Activated CD4-positive, alpha-beta T cell treated with anti-CD3 and anti-CD28 coated beads, Interleukin-2, amount 10 ng/mL, durations not matched to agents 24 days and 14 days (primary cell): ENCODE measurements at places on chromosomes 5 and 9.

GRCh38 chr9:126805554-126806262 lies 868 bp downstream of the ZBTB43 start:
- peak; percentile 92 for DNase-seq

GRCh38 chr9:36006549-36007315 lies 30.0 kb upstream of the RECK start:
- DNase-seq = no peak

GRCh38 chr5:91434348-91434747 lies 51.2 kb upstream of the ARRDC3 start:
- DNase-seq = no peak

GRCh38 chr5:107426209-107426608 lies 244.5 kb downstream of the EFNA5 start:
- no peak for DNase-seq

GRCh38 chr9:89408628-89409101 lies 89.2 kb downstream of the SEMA4D start:
- DNase-seq = peak; percentile 89

DNA sequence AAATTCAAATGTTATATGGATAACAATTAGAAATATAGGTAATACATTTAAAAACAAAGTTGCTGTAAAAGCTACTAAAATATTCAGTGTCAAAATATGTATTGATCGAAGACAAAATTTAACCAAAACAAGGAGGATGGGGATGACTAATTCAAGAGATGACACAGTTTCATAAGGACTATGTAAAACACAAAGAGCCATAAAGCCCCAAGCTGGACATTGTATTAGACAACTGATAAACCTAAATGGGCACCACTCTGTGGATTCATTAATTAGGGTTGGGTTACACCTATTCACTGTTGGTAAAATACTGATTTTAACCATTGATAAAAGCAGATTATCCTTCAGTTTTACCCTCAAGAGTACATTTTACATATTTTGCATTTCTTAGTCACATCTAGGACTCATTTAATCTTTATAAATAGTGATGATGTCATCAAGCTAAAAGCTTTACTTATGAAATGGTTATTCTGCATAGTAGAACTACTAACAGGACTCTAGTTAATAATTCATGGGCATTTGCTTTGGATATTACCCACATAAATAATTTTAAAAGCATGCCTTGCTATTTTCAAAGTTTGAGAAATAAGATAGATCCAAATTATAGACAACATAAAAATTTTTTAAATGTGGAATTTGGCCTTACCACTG lies 13.7 kb downstream of the TUT7 start:
- DNase-seq = no peak

- no peak for DNase-seq
Measured at GRCh38 chr5:103667068-103667467, 104.5 kb upstream of the NUDT12 start.

- no peak for DNase-seq
Measured at GRCh38 chr9:82154573-82154972, 166.0 kb downstream of the SPATA31D1 start.

GRCh38 chr9:100099722-100100042 lies 639 bp downstream of the INVS start:
- no peak for DNase-seq

DNA sequence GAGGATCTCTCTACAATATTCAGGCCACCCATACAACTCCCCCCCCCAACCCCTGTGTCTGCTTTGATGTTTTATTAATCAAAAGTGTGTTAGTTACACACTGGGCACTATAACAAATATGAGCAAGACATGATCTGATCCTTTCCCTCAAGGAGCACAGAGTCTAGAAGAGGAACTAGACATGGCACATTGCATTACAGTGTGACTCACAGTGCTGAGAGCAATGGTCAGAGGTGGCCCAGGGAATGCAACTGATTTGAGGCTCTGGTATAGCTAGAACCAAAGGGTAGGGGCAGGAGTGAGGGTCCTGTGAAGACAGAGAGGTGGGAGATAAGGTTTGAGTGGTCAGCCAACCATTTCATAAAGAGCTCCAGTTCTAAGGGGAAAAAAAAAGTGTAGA lies 539.2 kb downstream of the ACTL7B start:
- no peak for DNase-seq

GRCh38 chr5:81838307-81838906 lies 87.5 kb upstream of the SSBP2 start:
- DNase-seq = peak; percentile 77

- DNase-seq = no peak
Measured at GRCh38 chr9:75814667-75815066, 75.8 kb upstream of the PCSK5 start.

DNA sequence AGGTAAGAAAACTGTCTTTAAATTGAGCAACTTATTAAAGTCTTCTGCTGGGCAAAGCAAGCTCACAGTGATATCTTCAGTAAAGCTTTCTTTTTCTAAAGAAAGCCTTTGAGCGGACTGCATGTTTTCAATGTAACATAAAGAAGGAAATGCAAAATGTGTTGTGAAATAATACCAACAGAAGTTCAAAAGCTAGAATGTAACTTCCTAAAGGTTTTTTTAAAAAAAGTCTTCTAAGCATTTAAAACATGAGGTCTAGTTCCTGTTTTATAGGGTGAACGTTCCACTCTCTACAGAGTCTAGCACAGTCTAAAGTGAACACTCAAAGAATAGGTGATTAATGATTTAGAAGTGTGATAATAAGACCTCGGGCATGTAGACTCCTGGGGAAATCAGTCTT lies 62.9 kb downstream of the DENND1A start:
- DNase-seq = no peak

DNA sequence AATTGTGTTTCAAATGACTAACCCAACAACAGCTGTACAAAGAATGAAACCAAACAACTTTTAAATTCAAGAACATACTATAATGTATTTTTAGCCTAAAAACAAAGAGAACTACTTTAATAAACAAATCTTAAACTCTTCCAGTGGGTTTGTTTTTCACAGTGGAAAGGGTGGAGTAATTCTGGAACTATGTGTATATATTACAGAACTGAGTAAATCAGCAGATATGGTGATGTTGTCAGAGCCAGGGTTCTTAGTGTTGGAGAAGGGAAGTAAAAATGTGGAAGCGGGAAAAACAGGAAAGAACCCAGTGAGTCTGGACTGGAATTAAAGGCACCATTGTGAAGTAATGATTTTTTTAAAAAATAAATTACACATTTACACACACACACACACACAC lies 144.9 kb downstream of the CDK5RAP2 start:
- no peak for DNase-seq

DNA sequence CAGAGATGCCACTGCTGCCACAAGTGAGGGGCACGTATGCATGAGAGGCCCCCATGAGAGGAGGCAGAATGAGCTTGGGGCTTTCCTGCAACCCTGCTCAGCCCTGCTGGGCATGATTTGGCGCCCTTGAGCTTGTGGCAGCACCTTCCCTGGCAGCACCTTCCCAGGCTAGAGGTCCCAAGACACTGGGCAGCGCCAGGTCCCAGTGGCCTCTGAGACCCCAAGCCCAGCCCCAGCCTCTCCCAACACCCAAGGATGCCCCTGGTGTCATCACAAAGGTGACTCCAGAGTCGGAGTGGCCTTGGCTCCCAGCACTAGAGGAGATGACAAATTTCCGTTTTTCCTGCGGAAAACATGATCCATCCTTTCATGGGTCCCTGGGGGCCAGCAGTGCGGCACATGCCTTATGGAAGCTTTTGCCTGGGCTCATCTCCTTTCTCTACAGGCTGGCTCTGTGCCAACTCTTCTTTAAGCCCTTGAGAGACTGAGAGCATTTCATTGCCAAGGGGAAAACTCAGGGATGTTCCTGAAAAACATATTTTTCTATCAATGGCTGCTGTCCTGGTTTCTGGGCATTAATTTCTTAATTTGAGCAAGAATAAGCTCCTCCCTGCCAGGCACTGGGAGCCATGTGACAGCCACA lies 77.1 kb upstream of the ADAMTS2 start:
- no peak for DNase-seq

- DNase-seq = peak; percentile 72
Measured at GRCh38 chr5:56088967-56089829, 94.4 kb upstream of the IL6ST start.

DNA sequence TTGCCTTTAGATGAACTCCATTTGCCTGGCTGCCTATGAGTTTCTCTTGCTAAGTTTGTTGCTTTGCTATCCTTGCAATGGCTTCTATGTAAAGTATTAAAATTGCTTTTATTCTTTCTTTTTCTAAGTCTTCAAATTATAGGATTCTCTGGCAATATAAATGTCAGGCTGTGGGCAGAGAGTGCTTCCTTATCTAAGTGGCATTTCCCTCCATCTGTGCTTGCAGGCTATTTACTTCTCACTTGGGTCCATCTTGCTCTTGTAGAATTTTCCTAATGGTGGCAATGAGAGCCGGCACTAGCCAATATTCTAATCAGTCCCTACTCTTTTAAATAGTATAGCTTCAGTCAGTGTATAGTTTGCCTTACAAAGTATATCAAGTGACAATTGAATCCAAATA lies 63.3 kb downstream of the FAM174A start:
- DNase-seq = no peak

- no peak for DNase-seq
Measured at GRCh38 chr9:76595645-76596044, 136.7 kb downstream of the GCNT1 start.

DNA sequence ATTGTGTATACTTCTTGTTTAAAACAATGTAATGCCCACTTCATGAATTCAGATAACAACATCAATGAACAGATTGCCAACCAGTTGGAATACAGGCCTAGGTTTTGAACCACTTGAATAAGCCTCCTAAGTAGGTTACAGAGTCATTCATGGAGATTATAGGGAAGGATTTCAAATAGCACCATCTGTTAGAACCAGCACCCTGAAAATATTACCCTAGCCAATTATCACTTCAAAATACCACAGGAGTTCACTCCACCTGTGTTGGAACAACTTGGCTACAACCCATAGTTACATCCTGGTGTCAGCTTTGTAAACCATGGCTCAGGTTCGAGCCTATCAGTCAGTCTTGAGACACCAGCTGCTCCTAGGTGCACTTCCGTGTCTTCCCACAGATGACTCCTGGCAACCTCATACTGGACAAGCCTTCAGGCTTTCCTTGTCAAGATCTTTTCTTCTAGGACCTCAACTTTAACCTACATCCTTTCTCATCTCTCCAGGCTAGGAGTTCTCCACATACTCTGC lies 350.0 kb downstream of the DEPDC1B start:
- DNase-seq = no peak

DNA sequence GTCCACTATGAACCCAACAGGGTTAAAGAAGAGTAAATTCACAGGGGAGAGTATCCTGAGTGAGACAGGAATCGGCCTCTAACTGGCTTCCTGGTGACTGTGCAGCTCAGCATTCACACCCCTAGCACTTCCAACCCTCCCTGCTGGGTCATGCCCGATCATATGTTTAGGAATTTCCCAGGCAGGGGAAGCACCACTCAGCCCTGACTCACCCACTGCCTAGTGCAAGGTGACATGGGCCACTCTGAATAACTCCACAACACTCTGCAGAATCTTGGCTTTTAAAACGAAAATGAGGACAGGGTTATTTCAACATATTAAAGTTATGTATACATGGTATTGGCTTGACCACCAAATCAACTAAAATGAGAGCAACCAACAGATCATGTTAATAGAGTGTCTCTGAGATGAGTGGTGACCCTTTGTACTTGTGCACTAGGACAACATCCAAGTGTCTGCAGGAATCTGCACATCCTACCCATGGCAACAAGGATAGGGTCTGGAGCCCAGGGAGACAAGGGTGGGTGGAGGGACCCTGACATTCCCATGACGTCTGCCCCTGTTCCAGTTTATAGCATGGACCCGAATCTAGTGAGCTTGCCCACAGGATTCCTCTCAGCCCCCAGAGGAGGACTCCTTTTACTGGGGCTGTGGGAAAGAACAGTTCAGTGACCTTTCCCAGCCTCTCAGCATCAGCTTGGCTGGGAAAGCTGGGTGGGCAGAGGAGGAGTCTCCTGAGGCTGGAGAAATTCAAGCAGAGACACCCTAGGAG lies 485.8 kb downstream of the SEMA5A start:
- no peak for DNase-seq

GRCh38 chr5:50763351-50763750 lies 96.9 kb downstream of the PARP8 start:
- DNase-seq = no peak

GRCh38 chr9:121187636-121188305 lies 13.9 kb downstream of the RAB14 start:
- no peak for DNase-seq

GRCh38 chr5:14306329-14306815 lies 163.2 kb downstream of the TRIO start:
- DNase-seq = no peak

GRCh38 chr5:164341056-164341619 lies 835.7 kb downstream of the MAT2B start:
- DNase-seq = no peak

DNA sequence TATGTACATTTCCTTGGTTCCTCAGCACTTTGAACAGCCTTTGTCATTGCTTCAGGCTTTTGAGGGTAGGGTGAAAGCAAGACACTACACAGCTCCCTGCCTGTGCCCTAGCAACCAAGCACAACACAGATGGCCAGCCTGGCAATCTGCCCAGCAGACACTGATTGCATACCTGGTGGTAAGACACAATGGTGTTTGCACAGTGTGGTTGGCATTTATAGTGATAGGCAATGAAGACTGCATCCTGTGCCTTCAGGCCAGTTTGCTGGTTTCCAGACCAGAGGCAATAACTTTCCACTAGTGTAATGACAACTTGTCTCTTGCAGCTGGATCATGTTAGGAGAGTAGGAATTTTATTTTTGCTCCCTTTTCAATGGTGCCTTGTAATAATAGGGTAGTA lies 144.5 kb upstream of the TNC start:
- DNase-seq = no peak

DNA sequence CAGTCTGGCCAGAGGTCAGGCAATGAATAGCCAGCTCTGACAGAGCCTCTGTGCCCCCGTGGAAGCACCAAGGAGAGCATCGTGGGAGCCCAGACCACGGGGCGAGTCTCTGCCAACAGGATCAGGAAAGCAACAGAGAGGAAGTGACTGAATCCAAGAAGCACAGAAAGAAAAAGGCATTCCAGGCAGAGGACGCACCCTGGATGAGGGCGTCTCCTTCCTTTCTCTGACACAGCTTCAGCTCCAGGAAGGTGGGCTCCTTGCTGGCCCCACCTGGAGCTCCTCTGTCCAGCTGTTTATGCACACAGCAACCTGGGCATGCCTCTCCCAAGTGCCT lies 16.6 kb downstream of the HK3 start:
- DNase-seq = no peak

DNA sequence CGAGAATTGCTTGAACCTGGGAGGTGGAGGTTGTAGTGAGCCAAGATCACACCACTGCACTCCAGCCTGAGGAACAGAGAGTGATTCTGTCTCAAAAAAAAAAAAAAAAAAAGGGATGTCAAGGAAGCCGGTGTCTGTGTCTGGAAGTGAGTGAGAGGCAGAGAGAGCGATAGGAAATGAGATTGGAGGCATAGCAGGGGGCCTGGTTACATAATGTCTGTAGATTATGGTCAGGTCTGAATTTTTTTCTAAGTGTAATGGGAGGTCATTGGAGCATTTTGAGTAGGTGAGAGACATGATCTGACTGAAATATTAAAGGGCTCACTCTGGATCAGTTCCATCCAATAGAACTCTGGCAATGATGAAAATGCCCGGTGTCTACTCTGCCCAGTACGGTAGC lies 40.4 kb upstream of the CTNNA1 start:
- DNase-seq = no peak

GRCh38 chr5:15612915-15613635 lies 113.1 kb downstream of the FBXL7 start:
- DNase-seq = no peak
